ENCODE measurements at places on chromosomes 2 and 18. TPM values are rescaled to one million over a fixed set of nuclear protein-coding genes. Genes with fewer than 3 reads are reported as not detected.

- no peaks in the 10 kb centered on the region for H3K4me1 ChIP-seq
- H3K27me3 ChIP-seq: no peaks in the 10 kb centered on the region
- no peak overlapping the region for H3K27ac ChIP-seq
- no peaks in the 10 kb centered on the region for H3K36me3 ChIP-seq
- DNase-seq: no peak
- no peak overlapping the region for H3K4me3 ChIP-seq
These were observed 16.9 kb upstream of the GNAL start for GRCh38 chr18:11672198-11672597.

DNA sequence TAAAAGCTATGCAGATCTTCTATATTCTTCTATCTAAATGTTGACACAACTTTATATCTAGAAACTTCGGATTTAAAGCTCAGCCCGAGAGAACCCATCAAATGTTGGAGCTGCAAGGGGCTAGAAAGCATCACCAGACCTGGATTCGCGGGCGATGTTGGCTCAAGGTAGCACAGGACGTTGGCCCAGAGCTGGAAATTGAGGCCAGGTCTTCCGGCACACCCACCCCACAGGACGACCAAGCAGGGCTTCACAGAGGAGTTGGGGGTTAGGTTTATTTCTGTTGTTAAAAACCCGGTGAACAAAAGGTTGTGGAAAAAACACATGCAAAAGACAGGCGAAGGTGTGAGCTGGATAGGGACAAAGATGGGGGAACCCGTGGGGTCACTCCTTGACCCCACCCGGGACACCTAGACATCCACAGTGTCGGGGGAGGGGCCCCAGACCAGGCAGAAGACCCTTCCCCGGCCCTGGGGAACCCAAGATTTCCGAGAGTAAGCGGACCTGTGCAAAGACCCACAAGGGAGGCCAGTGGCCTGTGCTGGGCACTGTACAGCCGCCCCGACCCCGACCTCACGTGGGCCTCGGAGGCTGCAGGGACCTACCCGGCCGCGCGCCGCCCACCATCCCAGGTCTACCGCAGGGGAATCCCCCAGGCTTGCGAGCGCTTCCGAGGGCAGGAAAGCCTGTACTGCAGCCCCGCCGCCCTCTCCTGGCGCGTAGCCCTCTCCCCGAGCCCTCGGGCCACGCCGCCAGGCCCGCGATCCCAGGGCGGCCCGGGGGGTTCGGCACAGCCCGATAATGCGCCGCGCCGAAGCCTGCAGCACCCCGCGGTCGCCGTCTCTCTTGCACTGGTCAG is 1.8 kb upstream of the AGBL5 start:
- H3K4me1 ChIP-seq: peaks cover 14% of the 10 kb centered on the region
- no peaks in the 10 kb centered on the region for H3K27me3 ChIP-seq
- no peaks in the 10 kb centered on the region for H3K36me3 ChIP-seq
- H3K27ac ChIP-seq: peak overlapping the region; percentile 78
- peak; percentile 76 for DNase-seq
- H3K4me3 ChIP-seq: peak overlapping the region; percentile 93

OSBPL6 gene
- 0.23 TPM for total RNA-seq

APLF gene
- total RNA-seq: 9.5 TPM

ALLC gene
- total RNA-seq: not detected

TPO gene
- not detected for total RNA-seq

CXCR1 gene
- not detected for total RNA-seq

SRD5A2 gene
- total RNA-seq: not detected

THSD7B gene
- not detected for total RNA-seq

DNA sequence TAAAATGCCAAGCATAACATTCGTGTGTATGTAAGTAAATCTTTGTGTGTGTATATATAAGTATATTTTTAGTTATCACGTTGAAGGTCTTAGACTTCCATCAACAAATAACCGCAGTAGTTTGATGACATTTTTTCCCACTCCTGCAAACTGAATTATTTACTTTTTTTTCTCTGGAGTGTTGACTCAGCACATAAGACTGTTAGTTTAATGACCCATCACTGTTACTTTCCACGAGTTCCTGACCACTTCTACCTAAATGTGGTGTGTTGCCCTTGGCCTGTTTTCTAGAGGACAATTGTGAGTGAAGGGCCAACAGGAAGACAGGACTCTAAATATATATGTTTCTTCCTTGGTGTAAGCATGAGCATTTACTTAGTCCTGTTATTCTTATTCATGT is 71.3 kb upstream of the TXNDC2 start:
- no peaks in the 10 kb centered on the region for H3K27me3 ChIP-seq
- DNase-seq: no peak
- no peak overlapping the region for H3K27ac ChIP-seq
- H3K36me3 ChIP-seq: no peaks in the 10 kb centered on the region

RNF152 gene
- total RNA-seq: 0.20 TPM

DNA sequence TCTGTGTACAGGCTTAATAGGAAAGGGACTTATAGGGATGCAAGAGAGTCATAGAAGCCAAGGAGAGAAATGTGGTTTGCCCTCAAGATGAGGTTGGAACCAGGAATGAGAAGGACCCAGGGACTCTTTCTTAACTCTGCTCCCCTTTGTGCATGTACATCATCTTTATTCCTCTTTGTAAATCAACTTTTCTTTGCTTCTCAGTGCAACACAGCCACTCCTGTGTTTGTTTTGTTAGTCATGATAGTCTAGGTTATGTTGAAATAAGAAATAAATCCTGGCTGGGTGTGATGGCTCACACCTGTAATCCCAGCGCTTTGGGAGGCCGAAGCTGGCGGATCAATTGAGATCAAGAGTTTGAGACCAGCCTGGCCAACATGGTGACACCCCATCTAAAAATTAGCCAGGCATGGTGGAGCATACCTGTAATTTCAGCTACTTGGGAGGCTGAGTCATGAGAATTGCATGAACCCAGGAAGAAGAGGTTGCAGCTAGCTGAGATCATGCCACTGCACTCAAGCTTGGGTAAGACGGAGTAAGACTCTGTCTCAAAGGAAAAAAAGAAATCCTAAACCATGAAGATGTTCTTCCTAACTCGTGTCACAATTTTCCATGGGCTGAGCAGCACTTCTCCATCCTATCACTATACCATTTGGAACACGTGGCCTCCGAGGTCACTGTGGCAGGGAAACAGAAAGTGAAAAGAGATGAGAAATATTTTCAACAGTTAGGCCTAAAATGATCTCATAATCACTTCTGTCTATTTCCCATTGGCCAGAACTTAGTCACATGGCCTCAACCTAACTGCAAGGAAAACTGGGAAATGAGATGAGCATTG is 73.0 kb upstream of the TMEM17 start:
- DNase-seq: no peak
- H3K27me3 ChIP-seq: no peaks in the 10 kb centered on the region
- no peaks in the 10 kb centered on the region for H3K4me1 ChIP-seq

BCL11A gene
- 0.12 TPM for total RNA-seq

LAMA3 gene
- total RNA-seq: not detected

HAAO gene
- not detected for total RNA-seq

DNA sequence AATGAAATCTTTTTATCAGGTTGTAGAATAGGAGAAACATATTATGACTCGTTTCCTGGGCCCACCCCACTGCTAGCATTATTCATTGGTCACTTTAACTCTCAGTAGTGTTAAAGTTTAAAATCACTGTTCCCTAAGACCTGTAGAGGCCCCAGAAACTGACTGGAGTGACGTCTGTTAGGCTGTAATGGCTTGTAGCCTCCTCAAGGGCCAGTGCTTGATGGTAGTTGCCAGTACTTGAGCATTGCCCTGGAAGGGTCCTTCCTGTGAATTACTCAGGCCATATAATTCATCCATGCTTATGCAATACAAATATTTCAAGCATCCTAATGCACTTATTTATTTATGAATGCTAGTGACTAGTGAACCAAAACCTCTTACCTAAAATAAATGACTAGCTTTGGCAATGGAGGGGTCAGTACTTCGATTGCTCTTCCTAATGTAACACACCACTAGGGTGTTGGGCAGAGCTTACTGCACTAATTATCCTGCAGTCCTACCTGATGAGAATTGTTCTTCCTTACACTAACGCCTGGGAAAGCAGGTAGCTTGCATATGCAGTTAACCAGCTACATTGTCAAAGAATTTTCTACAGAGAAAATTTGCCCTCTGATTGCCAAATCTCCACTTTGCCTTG is 31.2 kb downstream of the ARHGAP25 start:
- no peaks in the 10 kb centered on the region for H3K36me3 ChIP-seq
- H3K27ac ChIP-seq: peak overlapping the region; percentile 90
- no peaks in the 10 kb centered on the region for H3K27me3 ChIP-seq
- no peak for DNase-seq
- peak overlapping the region; percentile 15 for H3K4me3 ChIP-seq

DNA sequence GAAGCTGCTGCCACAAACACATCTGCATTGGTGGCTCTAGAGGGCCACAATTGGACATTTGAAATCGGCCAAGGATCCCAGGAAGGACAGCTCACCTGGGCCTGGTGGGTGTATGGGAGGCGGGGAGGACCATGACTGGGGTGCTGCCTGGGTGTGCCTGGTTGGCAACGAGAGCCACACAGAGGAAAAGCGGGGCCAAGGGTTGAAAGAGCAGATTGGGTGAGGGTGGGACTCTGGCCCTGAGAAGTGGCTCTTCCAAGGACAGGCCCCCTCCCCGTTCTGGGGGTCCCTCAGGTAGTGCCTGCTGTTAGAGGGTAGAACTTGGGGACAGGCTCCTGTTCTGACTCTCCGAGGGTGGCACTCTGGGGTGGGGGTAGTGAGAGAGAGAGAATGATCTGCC is 102.9 kb downstream of the CLIP4 start:
- no peaks in the 10 kb centered on the region for H3K36me3 ChIP-seq
- no peak for DNase-seq
- H3K27me3 ChIP-seq: no peaks in the 10 kb centered on the region
- no peaks in the 10 kb centered on the region for H3K4me1 ChIP-seq

GRCh38 chr2:12931186-12931844 is 214.6 kb downstream of the TRIB2 start:
- DNase-seq: no peak
- no peak overlapping the region for H3K27ac ChIP-seq
- peaks cover 15% of the 10 kb centered on the region for H3K4me1 ChIP-seq
- no peak overlapping the region for H3K4me3 ChIP-seq
- no peaks in the 10 kb centered on the region for H3K36me3 ChIP-seq

TWSG1 gene
- total RNA-seq: 5.1 TPM

CCDC141 gene
- total RNA-seq: 8.2 TPM

DNA sequence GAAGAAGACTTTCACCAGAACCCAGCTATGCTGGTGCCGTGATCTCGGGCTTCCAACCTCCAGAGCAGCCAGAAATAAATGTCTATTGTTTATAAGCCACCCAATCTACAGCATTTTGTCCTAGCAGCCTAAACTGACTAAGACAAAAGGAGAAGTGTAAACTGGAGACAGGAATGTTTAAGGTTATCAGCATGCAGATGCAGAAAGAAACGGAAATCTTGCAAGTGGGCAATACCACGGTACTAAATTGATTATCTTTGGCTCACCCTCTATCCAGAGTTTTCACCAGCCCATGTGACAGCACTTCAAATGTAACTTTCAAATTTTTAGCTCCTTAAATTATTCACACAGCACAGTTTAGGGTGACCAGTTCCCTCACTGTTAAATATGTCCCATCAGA is 5.7 kb upstream of the CAPN14 start:
- no peak overlapping the region for H3K4me3 ChIP-seq
- no peak for DNase-seq
- H3K27ac ChIP-seq: no peak overlapping the region

DNA sequence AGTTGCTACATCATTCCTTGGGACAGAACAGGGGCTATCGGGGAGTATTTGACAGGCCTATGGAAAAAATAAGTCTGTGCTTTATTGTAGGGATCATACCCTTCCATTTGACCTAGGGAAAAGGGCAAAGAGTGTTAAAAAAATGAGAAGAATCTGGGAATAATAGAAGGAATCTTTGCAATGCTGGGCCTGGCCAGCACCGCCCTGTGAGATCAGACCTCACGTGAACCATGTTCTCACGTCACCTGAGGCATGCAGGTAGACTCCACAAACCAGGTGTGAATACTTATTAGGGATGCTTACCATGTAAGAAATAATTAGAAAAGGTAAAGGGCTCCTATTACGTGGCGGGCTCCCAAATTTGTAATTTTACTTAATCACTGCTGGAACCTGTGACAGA is 177.5 kb upstream of the GATA6 start:
- no peak overlapping the region for H3K27ac ChIP-seq
- no peak for DNase-seq
- no peaks in the 10 kb centered on the region for H3K27me3 ChIP-seq
- no peaks in the 10 kb centered on the region for H3K4me1 ChIP-seq
- no peak overlapping the region for H3K4me3 ChIP-seq

GRCh38 chr2:73082523-73083410 is 11.3 kb upstream of the SFXN5 start:
- no peaks in the 10 kb centered on the region for H3K4me1 ChIP-seq
- H3K27ac ChIP-seq: no peak overlapping the region
- H3K4me3 ChIP-seq: no peak overlapping the region
- H3K27me3 ChIP-seq: no peaks in the 10 kb centered on the region
- H3K36me3 ChIP-seq: no peaks in the 10 kb centered on the region

DNA sequence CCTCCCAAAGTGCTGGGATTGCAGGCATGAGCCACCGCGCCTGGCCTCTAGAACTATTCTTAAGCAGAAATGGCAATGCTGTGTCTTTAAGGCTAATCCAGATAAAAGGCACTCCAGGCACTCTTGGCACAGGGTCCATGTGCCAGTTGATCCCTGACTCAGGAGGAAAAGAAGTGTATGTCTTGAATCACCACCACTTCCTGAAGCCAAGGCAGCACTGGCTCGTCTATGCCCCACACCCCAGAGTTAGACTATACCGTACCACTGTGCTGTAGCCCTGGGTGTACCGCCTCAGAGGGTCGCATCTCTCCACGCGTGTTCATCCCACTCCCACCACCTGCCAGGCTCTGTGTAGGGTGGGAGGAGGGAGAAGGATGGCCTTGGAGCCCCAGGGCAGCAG is 9.0 kb downstream of the TNFRSF11A start:
- DNase-seq: no peak
- no peak overlapping the region for H3K27ac ChIP-seq
- no peaks in the 10 kb centered on the region for H3K4me1 ChIP-seq
- H3K27me3 ChIP-seq: peaks cover 3% of the 10 kb centered on the region
- no peaks in the 10 kb centered on the region for H3K36me3 ChIP-seq
- H3K4me3 ChIP-seq: no peak overlapping the region

GRCh38 chr18:9989481-9989880 is 75.7 kb downstream of the VAPA start:
- no peaks in the 10 kb centered on the region for H3K27me3 ChIP-seq
- no peak overlapping the region for H3K4me3 ChIP-seq
- H3K27ac ChIP-seq: no peak overlapping the region
- no peaks in the 10 kb centered on the region for H3K4me1 ChIP-seq

GRCh38 chr2:37192551-37192950 is 3.7 kb upstream of the CEBPZOS start:
- H3K27ac ChIP-seq: no peak overlapping the region
- no peak overlapping the region for H3K4me3 ChIP-seq
- no peaks in the 10 kb centered on the region for H3K36me3 ChIP-seq
- no peaks in the 10 kb centered on the region for H3K27me3 ChIP-seq
- DNase-seq: no peak

NEU4 gene
- not detected for total RNA-seq

ABCG5 gene
- total RNA-seq: not detected

GRCh38 chr18:50749945-50750344 is 69.9 kb downstream of the MRO start:
- H3K4me1 ChIP-seq: no peaks in the 10 kb centered on the region
- no peaks in the 10 kb centered on the region for H3K36me3 ChIP-seq
- H3K4me3 ChIP-seq: no peak overlapping the region
- H3K27me3 ChIP-seq: peaks cover 5% of the 10 kb centered on the region
- DNase-seq: no peak
- H3K27ac ChIP-seq: no peak overlapping the region
